ENCODE measurements at places on chromosomes 5 and 9.

- no peak for DNase-seq
These were observed at the start of gene ABLIM3 for GRCh38 chr5:149141224-149141956. Gene ABLIM3, plus strand, starts transcription at chr5:149141493. Its CDS starts 603 bp downstream, at chr5:149142096.

DNA sequence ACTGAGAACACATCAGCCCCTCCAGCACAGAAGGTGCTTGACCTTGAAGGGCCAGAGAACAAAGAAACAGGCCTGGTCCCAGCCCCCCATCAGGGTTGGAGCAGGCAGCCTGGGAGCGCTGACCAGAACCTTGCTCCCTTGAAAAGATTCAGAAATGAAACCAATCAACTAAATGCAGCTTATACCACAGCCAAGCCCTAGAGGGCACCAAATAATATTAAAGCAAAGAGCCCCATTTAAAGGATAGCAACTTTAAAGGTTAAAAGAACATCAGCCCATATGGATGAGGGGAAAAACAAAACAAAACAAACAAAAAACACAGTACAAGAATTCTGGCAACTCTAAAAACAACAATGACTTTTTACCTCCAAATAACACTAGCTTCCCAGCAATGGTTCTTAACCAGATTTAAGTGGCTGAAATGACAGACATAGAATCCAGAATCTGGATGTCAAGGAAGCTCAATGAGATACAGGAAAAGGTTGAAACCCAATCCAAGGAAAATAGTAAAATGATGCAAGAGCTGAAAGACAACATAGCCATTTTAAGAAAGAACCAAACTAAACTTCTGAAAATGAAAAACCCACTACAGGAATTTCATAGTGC lies 471.9 kb downstream of the MTRR start:
- no peak for DNase-seq

DNA sequence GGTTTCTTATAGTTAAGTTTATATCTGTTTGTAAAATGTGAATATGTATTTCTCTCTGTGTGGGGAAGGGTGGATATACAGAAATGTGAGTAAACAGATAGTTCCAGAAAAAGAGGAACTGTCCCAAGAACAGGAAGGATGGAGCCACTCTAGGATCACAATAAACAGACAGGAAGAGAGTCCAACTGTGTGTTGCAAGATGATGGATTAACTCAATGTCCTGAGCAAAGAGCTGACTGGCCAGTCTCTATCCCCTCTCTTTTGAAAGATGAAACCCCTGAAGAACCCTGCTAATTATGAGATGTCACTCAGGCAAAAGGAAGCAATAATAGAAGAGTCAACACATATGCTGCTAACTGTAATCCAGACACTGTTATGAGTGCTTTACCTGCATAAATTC lies 202.7 kb downstream of the SEMA6A start:
- DNase-seq = no peak

GRCh38 chr9:94783102-94783682 lies 56.7 kb downstream of the AOPEP start:
- DNase-seq = peak; percentile 98

GRCh38 chr5:963673-964531 lies 44.7 kb upstream of the NKD2 start:
- DNase-seq = no peak

DNA sequence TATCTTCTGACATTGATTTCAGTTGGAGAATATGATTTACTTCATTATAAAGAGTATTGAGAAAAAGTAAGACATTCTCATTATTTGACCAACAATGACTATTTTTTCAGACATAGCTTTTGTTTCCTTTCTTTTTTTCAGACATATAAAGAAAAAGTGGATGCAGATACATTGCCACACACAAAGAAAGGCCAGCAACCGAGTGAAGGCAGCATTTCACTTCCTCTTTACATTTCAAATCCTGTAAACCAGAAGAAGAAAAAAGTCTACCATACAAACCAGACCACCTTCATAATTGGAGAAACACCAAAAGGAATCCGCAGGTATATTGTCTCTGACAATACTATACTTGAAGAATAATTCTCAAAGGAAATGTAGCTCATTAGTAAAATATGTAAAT lies 128.9 kb downstream of the ERCC6L2 start:
- DNase-seq = no peak

DNA sequence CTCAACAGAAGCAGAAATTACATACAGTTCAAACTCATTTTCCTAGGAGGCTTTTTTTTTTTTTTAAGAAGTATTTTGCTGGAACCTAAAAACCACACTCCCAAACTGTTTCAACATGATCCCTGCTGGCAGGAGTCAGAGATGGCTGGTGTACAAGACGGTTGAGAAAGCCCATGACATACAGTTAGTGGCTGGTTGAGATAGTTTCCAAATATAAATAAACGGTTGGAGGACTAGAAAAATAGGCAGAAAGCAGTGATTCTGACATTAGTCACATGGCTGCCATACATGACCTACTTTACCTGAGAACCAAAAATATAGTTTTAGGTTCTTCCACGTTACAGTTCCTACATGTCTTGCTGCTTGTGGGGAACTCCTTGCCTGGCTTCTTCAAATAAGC lies 31.7 kb upstream of the BASP1 start:
- DNase-seq = no peak

GRCh38 chr5:128920345-128921215 lies 44.7 kb upstream of the SLC27A6 start:
- DNase-seq = peak; percentile 25

- no peak for DNase-seq
These were observed 448.0 kb downstream of the CCDC171 start for GRCh38 chr9:16000811-16001210.

- no peak for DNase-seq
These were observed 8.3 kb downstream of the ADRB2 start for GRCh38 chr5:148834689-148835088.

DNA sequence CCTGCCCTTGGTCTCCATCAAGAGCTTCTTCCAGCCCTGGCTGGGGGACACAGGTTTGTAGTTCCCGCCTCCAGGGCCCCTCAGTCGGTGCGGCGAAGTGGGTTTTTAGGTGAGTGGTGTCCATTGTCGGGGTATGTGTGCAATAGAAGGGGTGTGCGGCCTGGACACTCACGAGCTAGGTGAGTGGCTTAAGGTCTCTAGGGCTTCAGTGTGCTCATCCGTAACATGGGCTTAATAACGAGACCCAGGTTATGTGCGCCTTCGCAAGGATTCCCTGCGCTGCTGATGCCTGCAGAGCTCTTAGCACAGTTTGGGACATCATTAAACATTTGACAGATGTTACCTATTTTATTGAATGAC lies 656 bp downstream of the CEP78 start:
- DNase-seq = no peak

DNA sequence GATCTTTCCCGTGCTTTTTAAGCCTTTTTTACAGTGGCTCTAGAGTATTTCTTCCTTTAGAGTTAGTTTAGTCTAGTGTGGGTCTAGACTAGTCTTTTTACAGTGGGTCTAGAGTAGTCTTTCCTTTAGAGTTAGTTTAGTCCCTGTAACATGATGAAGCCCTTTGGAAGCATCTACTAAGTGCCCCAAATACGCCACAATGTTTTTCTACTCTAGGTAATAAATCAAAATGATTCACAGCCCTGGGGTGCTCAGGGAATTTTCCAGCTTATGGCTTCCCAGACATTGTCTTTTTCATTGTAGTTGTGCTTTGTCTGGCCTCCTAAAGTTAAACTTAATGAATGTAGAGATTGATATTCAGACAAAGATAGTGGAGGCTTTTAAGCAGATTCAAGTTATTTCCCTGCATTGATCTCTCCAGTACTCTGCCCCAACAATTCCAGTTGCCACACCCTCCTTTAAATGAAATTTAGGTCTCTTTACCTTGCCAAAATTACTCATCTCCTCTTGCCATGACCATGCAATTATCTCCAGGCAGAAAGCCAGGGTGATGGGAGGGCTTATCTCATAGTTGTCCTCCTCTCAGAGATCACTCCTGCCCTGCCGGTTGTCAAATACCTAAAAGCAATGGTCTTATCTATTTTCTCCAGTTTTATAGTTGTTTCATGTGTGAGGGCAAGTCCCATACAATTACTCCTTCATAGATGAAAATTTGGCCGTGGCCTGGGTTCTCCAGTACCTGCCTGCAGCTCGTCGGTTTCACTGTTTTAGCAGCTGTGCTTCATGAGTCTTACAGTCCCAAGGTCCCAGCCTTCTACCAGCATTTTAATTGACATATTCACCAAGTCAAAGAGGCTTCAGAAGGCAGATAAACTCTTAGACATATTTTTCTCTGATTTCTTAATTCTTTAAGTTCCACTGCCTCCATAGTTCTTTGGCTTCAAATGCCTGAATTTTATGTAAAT lies 794.0 kb upstream of the COX7C start:
- no peak for DNase-seq

DNA sequence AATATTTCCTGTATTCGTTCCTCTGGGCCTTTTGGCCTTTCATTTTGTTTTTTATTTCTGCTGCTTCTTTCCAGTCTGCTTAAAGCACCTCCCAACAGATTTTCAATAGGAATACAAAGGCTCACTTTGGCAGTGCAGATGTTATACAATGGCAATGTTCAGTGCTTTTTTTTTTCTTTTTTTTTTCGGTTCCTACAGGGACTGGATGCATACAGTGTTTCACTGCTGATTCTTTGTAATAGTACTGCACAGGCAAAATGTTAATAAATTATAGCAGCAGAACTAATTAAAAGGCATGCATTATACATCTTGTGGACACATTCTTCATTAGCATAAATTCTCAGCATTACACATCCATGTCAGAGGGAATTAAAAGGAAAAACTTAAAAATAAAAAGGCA lies 356.6 kb upstream of the C9orf72 start:
- DNase-seq = no peak

DNA sequence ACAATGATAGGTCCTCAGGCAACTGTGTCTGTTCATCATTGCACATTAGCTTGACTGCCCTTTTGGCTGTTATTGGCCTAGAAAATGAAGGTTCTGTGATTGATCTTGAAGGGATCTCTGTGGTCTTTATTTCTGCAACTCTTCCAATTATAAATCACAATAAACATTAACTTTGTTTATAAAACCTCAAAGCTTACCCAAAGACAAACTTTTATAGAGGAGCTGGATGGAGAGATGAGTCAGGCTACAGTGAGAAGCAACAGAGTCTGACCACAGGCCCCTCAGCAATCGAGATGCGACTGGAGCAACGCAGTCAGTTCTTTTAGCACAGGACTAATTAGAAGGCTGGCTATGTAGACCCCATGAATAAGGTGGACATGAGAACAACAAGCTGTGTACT lies 5.3 kb downstream of the MACROH2A1 start:
- DNase-seq = no peak

GRCh38 chr5:158381614-158382160 lies 522.7 kb upstream of the CLINT1 start:
- DNase-seq = no peak

DNA sequence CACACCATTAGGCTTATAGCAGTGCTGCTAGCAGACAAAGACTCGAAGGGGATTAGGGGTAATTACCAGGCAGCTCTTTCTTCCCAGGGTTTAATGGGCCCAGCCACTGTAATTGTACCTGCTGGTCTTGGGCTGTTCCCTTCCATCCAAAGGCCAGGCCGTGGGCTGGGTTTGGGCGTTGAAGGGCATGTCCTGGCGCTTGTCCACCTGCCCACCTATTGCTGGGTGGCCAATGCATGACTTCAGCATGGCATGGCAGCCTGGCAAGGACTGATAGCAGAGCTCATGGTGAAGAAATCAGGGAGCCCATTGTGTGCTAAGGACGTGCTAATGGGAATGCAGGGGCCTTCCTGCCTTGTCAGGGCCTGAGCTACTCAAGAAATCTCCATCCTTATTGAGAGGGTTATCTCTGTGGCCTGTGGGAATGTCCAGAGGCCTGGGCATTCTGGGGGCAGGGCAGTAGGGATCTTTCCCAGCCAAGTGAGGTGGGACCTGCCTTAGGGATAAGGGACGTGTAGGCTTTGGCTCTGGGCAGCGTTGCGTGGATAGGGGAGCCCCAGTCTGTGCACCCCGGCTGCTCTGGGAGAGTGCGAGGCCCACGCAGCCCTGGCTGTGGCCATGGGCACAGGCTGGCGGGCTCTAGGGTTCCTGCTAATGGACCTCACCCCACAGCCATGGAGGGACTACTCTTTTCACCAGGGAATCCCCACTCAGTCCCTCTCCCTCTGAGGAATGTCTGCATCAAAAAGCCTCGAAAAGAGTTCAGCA lies 116.1 kb upstream of the PITX1 start:
- DNase-seq = no peak

DNA sequence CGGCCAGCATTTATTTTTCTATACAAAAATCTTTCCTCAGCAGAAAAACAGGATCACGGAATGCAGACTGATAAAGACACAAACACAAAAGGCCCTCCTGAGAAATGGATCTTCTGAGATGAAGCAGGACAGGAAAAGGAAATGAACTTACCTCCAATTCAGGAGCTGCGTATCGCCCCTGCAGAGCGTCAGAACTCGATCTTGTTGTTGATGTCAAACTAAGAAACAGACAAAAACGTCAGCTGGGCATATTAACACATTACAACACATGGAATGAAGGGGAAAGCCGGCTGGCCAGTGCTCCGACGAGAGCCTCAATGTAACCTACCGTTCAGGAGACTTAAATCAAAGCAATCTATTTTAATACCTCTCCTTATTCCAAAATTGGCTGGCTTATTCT lies 105.1 kb downstream of the SERINC5 start:
- DNase-seq = no peak

DNA sequence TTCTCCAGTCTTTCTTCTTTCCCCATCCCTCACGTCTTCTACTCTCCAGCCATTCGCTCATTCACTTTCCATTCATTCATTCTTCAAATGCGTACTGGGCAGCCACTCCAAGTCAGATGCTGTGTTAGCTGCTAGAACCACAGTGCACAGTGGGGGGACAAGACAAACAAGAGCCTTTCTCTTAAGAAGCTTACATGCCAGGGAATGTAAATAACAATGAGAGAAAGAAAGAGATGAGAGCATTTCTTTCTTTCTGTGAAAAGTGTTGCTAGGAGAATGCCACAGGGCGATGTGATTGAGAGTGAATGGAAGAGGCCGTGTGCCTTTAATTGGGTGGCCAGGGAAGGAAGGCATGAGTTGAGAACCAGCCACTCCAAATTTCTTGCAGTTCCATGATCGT lies 46.3 kb upstream of the SMIM23 start:
- no peak for DNase-seq

DNA sequence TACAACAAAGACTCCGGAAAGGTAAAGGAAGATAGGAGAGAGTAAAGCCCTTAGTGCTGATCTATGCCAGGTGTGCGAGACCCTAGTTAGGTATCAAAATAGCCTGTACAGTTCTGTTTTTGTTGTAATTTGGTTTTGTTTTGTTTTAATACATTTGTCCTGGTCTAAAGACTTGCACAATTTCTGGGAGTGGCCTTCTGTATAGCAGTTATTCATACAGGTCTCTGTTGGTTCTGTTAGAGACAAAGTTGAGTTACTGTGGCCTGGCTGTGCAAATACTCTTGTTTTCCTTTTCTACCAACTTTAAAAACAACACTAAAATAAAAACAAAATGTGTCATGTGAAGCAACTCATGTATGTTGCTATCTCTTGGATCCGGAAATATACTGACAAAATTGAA lies 163.6 kb downstream of the COMMD10 start:
- DNase-seq = no peak

GRCh38 chr5:154571325-154572035 lies 93.5 kb upstream of the HAND1 start:
- no peak for DNase-seq

GRCh38 chr5:149886692-149887470 lies 57.7 kb downstream of the PDE6A start:
- no peak for DNase-seq

Measured in keratinocyte (primary cell).